Dermis microvascular lymphatic vessel endothelial cell (primary cell): ENCODE measurements at places on chromosomes 3 and 15. TPM values are rescaled to one million over a fixed set of nuclear protein-coding genes. Genes with fewer than 3 reads are reported as not detected.

The OR5K2 gene
- not detected in 2 replicates for total RNA-seq

The KY gene
- not detected in 2 replicates for total RNA-seq

The GNAT1 gene
- total RNA-seq = under 0.01 TPM in 1 of 2 replicates, not detected in the other

DNA sequence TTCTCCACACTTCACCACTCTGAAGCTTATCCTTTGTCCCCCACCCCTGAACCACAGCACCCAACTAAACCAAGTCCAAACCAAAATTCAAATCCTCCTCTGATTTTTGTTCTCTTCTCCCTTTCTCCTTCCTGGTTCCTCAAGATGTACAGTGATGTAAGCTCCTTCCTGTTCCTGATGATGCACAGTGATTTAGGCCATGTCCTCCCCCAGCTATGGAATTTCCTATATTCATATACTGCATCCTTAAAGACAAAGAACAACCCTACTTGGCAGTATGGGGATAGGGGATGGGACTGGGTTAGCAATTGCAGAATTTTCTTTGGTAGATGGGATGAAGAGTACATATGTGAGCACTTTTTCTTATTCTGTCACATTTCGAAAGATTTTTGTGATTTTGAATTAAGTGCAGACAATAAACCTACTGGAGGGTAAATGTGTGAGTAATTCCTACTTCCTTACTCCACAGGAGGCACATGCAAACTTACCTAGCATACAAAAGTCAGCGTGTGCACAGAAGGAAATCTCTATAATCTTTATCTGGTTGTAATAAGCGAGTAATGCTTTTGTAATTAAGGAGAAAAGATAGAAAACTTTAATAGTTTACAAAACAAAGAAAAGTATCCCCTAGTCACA is 125.0 kb downstream of the ANO10 start:
- DNase-seq = no peak

- DNase-seq = no peak
These were observed 557.8 kb upstream of the CFAP20DC start for GRCh38 chr3:59607656-59608055.

- no peak for DNase-seq
These were observed 4.5 kb downstream of the CPN2 start for GRCh38 chr3:194346621-194347020.

DNA sequence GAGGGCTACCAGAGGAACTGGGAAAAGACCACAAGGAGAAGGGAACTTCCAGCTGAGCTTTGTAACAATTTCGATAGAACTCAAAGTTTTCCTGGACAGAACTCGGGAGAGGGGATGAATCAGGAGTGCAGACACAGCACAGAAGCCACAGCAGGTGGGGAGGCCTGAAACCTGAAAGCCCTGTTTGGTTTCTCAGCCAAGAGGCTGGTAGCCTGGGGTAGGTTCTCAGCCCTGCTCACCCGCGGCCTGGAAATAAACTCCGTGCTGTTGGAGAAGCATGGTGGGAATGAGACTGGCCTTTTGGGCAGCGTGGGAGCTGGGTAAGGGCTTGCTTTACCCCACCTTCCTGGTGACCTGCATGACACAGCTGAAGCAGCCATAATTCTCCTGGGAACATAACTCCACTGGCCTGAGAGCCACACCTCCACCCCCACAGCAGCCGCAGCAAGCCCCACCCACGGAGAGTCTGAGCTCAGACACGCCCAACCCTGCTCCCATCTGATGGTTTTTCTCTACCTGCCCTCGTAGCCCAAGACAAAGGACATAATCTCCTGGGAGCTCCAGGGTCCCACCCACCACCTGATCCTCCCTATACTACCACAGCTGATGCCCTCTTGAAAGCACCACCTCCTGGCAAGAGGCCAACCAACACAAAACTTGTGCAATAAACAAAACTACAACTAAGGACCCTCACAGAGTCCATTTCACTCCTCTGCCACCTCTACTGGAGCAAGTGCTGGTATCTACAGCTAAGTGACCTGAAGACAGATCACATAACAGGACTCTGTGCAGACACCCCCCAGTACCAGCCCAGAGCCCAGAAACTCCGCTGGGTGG is 52.5 kb upstream of the CHRM5 start:
- DNase-seq = no peak

DNA sequence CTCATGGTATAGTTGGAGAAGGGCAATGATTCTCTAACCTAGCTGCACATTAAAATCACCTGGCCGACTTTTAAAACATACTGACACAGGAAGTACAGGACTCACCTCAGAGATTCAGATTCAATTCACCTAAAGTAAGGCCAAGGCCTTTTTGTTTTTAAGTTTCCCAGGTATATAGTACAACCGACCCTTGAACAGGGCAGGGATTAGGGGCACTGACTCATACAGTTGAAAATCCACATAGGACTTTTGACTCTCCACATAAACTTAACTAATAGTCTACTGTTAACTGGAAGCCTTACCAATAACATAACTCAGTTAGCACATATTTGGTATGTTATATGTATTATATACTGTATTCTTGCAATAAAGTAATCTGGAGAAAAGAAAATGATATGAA is 129.5 kb upstream of the ABI3BP start:
- no peak for DNase-seq
